ENCODE measurements at places on chromosomes 16 and 17.
A peak's percentile ranks its signal among the peaks of the same experiment; 100 is the strongest.

DNA sequence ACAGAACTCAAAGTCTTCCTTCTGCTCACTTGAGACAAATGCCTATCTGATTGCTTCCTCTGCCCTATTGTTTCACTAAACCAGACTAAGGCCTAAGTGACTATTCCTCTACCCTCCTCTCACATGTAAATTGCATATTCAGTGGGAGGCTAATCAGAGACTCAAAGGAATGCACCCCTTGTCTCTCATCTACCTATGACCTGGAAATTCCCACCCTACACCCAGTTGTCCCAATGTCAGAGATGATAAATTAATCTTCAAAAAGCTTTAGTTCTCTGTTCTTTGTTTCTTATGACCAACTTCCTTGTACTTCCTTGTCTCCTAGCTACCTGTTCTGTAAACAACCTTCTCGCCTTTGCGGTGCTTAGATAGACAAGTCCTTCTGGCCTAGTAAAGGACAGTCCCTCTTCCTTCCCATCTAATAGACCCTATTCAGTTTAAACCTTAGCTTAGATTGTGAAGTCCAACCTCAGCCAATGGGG, 76.0 kb downstream of the EMP2 start:
- no peak for ATAC-seq

DNA sequence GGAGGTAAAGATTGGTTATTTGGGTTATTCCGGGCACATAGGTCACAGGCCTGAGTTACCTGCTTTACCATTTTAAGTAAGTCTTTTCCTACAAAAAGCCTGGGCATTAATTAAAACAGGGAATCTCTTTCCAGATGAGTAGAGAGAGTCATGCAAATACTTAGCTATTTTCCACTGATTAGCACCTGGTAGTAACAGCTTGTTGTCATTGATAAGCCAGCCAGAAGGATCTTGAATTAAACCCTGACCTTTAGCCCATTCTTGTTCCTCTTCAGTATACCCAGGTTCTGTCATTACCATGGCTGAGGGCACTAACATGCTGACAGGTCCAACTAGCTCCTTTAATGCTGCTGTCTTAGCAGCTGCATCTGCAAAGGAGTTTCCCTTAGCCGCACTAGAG, 44.4 kb upstream of the ARL4D start:
- no peak for ATAC-seq

- no peak for ATAC-seq
Measured at GRCh38 chr16:22055881-22056280, 36.5 kb upstream of the VWA3A start.

DNA sequence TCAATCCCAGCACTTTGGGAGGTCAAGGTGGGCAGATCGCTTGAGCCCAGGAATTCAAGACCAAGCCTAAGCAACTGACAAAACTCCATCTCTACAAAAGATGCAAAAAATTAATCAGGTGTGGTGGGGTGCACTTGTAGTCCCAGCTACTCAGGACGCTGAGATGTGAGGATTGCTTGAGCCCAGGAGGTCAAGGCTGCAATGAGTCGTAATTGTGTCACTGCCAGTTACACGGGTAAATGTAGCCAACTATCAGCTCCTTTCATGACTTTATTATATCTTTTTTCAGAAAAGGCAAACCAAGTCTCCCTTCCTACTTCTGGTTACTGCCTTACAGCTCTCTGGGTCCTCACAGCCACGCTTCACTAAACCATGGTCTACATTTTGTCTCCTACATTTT, 4.0 kb downstream of the SDF2 start:
- no peak for ATAC-seq

DNA sequence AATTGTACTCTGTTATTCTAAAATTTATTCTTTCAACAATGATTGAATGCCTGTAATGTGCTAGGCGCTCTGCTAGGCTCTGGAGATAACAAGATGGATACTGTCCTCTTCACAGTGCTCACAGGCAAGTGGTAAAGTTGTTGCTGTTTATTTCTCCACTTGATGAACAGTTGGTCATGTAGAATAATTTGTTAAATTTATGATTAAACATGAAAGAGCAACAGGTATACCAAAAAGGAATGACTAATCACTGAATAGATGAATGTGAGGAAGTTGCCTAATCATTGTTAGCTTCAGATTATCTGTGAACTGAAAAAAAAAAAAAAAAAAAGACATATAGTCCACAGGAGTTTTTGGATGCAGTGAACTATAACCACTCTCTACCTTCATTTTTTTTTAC, 62.3 kb downstream of the NFATC3 start:
- ATAC-seq, result peak; percentile 82

- peak; percentile 82 for ATAC-seq
Measured at GRCh38 chr17:38444151-38444550, 15.9 kb downstream of the ARHGAP23 start.

DNA sequence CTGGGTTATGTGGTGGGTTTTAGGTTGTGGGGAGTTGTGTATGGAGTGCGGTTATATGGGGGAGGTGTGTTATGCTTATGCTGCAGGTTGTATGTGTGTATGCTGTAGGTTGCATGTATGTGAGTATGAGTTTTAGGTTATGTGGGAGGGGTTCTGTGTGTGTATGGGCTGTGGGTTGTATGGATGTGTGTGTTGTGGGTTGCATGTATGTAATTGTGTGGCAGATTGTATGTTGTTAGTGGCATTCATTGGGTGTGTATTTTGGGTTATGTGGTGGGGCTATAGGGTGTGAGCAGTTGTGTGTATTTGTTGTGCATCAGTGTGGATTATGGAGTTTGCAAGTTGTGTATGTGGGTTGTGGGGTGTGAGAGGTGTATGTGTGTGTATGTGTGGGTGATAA, 277.4 kb downstream of the NPIPA8 start:
- ATAC-seq, result no peak

DNA sequence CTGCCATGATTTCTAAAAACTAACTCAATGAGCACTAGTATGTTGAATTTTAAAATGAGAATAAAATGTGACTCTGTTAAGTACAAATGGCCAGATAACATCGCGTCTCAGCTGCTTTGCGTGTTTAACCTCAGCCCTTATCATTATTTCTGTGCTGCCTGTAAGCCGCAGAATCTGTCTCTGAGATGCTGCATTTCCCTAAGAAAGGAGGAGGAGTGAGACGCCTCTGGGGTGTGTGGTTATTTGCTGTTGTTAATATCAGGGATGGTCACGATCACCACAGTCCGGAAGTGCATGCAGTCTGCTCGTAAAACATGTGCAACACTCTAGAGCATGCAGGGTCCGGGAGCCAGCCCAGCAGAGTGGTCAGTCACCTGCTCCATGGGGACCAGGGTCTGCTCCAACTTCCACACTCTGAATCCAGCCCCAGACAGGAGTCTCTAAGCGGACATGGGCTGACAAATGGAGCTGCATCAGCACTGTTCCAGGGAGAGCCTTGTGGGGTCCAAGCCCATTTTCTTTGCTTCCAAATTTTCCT, 342.5 kb downstream of the MAF start:
- ATAC-seq, result peak; percentile 43

GRCh38 chr17:57615836-57616757, 129.0 kb downstream of the CCDC182 start:
- ATAC-seq, result no peak

- no peak for ATAC-seq
Measured at GRCh38 chr17:17088086-17088485, 45.8 kb downstream of the MPRIP start.

GRCh38 chr17:81371910-81372760, 23.1 kb upstream of the BAHCC1 start:
- ATAC-seq, result no peak

DNA sequence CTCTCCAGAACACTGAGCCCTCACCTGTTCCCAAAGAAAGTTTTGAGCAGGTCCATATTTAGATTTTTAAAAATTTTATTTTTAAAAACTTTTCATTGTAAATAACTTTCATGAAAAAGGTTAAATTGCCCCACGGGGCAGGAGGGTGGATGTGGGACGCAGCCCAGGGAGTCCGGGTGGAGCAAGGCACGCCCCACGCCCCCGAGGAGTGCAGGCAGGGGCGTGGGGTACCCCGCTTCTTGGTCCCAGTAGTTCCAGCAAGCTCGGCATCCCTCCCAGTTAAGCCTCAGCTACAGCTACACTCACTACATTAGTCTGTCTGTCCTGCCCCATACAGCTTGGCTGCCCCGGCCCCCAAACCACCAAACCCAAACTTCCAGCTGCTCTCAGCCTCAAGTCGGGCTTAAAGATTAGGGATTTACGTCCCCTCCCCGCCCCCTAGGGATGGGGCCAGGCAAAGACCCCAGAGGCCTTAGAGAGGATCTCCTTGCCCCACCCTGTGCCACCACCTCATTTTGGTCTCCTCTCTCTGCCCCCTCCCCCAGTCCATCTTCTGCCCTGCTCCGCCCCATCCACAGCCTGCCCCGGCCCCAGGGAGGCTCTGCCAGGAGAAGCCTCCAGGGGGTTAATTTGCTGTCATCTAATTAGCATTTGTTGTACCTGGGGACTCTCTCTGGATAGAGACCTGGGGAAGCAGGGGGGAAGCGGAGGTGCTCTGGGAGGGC, 4.6 kb downstream of the FOXJ1 start:
- ATAC-seq, result no peak

GRCh38 chr16:82776470-82777146, 149.8 kb downstream of the CDH13 start:
- ATAC-seq, result no peak

DNA sequence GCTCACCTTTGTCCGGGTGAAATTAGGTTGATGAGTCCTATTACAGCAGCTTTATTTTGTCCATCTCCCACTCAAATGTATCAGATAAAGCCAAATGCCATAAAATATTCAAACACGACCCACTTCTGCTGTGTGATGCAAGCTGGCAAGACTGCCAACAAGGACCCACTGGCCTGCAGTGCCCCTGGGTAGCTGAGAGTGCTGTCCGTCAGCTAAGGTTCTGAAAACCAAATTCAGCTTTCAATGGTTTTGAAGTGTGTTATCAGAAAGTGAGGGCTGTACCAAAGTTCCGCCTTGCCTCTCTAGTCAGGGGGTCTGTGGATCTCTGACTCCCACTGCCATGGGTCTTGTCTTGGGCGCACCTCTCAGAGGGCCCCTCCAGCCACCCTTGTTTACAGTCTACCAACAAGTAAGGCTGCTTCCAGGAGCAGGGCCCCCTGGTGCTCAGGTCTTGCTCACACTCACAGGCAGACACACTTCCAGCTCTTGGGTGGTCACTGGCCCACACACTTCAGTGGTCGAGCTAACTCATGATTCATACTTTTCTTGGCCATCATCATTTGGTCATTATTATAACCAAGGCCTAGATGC, 10.5 kb upstream of the CCDC182 start:
- no peak for ATAC-seq

- no peak for ATAC-seq
Measured at GRCh38 chr17:37064206-37064605, 115.5 kb downstream of the AATF start.

- no peak for ATAC-seq
Measured at GRCh38 chr17:76869496-76870376, 1.5 kb downstream of the MGAT5B start.

GRCh38 chr16:27922433-27922832, 141.1 kb downstream of the GSG1L start:
- no peak for ATAC-seq

DNA sequence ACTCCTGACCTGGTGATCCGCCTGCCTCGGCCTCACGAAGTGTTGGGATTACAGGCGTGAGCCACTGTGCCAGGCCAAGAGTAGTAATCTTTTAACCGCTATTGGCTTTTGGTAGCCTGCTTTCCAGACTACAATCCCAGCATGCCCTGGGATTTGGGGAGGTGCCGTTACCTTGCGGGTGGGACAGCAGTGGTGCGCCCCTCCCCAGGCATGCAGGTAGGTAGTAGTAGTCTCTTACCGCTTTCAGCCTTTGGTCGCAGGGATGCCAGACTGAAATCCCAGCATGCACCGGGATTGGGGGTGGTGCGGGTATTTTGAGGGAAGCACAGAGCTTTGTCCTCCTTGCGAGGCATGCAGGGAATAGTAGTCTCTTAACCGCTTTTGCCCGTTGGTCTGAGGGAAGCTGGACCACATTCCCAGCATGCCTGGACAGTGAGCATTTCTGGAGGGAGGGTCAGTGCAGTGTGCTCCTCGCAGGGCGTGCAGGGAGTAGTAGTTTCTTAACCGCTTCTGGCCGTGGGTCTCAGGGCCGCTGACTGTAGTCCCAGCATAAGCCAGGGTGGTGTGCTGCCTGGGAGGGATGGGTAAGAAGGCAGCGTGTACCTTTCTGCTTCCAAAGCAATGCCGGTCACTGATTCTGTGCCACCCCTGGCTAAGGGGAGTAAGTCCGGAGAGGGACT, 1686.8 kb downstream of the TP53TG3F start:
- no peak for ATAC-seq

DNA sequence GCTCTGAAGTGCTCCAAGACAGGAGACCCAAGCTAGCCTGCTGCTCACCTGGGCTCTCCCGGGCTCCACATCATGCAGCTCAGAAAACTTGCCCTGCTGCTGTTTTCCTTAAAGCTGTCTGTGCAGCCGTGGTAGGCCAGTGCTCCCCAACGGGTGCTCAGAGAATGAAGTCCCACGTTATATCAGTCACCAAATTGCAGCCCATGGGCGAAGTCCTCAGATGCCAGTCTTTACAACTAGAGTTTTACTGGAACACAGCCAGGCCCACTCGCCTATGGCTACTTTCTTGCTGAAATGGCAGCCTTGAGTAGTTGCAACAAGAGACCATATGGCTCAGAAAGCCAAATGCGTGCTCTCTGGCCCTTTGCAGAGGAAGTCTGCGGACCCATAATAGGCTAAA, 6.3 kb downstream of the CREBBP start:
- no peak for ATAC-seq

GRCh38 chr17:78131172-78132083, 857 bp downstream of the TMC8 start:
- ATAC-seq, result peak; percentile 6

DNA sequence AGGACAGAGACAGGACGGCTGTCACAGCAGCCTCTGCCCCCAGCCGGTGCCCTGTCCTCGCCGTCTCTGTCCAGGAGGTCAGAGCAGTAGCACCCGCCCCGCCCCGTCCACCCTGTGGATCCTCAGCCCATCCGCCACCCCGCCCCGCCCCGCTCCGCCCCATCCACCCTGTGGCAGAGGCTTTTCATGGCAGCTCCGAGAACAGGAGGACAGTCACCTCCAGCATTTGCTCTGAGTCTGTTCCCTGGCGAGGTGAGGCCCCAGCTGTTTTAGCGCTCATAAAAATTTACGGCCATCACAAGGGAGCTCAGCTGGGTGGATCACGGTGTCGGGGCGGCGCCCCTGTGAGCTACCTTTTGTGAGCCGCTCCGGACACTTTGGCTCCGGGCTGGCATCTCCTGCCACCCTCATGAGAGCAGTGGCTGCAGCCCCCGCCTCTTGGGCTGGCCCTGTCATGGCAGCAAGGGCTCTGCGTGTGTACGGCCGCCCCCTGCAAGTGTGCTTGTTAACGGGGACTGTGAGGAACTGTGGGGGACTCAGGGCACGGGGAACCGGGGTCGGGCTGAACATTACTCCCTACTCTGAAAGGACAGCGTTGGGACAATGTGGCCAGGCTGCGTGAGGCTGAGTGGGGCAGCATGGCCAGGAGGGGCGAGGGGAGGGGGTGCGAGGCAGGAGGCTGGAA, 32.3 kb upstream of the GNG13 start:
- ATAC-seq, result no peak

GRCh38 chr16:89904606-89905510, 13.8 kb upstream of the MC1R start:
- ATAC-seq, result no peak

DNA sequence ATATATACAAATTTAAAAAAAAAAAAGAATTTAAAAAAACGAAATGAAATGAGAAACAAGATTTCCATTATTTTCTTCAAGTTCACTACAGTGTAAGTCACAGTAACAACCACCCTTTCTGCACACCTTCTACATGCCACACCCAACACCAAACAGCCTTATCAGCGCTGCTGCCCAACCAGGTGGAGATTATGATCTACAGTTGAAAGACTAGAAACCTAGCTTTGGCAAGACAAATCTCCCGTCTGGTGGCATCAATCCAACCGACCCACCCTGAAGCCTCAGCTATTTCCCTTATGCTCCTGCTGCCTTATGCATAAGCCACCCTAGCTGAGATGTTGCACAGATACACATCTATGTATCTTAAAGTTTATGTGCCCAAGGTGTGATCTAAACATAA, 60.8 kb downstream of the PARN start:
- no peak for ATAC-seq
